GM23248 (cell line): ENCODE measurements at places on chromosomes 5 and 9. TPM values are rescaled to one million over a fixed set of nuclear protein-coding genes. Genes with fewer than 3 reads are reported as not detected.

DNA sequence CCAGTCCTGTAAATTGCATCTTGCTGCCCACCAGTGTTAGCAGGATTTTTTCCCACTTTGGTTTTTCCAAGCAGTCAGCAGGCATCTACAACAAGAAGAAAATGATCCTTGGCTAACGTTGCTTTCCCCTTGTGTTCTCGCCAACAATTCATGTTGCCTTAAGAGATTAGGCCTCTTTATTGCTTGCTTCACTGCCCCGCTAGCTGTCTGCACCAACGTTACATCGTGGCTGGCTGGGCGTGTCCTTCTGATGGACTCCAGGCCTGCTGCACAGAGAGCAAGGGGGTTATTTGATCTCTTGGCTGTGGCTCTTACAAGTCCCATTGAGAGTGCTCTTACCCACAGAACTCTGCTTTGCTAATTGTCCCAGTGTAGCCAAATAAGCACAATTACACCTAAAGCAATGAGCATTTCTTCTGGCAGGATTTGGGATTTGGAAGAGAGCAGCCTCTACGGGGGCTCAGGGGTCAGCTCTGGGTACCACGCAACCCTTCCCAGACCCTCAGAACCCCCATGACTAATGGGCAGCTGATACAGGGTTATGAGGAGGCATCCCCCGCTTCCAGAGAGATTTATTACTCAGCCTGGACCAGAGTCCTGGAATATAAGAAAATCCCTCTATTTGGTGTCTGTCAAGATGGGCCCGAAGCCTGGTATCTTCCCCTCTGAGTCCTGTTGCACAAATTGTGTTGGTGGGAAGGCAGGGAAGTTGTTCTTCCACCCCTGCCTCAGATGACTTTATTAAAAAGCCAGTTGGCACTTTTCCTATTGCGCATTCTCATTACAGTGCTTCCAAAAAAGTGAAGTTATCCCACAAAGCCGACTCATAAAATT is 17.6 kb downstream of the DCANP1 start:
- DNase-seq: no peak

- no peak for DNase-seq
Measured at GRCh38 chr9:133676450-133676849, 40.3 kb downstream of the DBH start.

The BRINP1 gene
- 8.0 and 9.0 TPM in 2 replicates for total RNA-seq

DNA sequence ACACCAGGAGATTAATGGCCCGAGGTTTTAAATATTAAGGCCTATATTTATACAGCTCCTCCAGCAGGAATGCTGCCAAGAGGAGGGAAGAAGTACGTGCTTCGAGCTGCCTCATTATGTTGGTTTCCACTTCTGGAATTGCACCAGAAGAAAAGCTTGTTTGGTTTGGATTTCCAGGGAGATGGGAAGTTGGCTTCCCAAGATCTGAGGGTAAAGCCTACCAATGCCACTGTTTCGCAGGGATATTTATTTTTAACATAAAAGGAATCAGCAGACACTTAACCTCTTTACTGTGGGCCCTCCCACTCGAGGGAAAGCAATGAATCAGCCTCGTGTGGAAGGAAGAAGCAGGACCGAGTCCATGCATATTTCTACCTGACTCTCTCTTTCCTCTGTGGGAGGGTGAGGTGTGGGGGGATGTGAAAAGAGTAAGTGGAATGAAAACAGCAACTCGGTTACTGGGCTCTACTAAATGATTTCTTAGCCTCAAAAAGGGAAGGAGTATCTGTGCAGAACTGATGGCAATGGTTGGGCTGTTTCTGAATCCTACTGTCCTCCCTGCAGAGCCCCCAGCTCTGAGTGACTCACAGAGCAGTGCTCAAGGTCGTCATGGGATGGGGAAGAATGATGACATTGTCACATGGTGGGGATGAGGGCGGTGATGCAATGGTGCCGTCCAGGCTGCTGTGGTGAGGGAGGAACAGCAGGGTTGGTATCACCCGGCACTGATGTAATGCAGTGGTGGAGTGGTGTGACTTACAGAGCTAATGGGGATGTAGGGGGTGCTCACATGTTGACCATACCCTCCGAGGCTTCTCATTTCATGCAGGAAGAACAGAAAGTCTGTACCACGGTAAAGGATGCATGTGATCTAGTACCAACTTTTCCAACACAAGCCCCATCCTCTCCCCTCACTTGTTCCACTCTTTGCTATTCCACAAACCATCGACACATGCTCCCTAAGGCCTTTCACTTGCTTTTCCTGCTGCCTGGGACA is 215.0 kb upstream of the PANK3 start:
- peak; percentile 86 for DNase-seq

The C5orf46 gene
- not detected in 2 replicates for total RNA-seq

The FAM78A gene
- 0.38 and 1.1 TPM in 2 replicates for total RNA-seq

The AJM1 gene
- total RNA-seq: 0.89 and 1.4 TPM in 2 replicates

DNA sequence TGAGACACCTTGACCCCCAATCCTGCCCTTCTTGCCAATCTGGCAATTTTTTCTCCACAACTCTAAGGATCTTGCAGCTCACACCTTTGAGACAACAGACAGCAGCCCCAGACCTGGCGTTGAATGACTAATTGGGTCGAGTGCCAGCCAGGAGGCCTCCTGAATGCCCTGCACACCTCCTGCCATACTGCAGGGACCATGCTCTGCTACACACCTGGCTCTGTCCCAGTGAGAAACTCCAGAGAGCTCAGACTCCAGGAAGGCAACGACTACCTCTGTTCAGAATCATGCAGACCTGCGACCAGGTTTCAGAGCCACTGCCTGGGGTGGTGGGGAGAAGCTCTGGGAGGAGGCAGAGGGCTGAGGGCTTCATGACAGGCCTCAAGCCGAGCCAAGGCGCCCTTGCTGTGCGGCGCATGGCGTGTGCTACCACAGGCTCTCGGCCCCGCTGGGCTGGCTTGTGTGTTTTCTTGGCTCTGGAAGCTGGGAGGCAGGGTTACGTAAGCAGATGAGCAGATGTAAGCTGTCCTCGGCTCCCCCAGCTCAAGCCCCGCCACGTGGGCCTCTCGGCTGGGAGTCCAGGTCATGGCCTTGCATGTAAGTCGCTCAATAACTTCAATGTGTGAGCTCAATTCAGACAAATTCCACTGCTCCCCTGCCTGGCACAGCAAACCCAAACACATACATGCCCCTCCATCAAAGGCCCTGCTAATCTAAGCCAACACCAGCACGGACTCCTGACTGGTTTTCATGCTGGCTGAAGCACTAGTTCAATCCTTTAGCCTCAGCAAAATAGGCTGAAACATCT is 27.5 kb downstream of the B4GALT1 start:
- DNase-seq: peak; percentile 88

The PCDHGA6 gene
- total RNA-seq: 5.4 and 5.8 TPM in 2 replicates

GRCh38 chr9:75833778-75834177 is 56.7 kb upstream of the PCSK5 start:
- DNase-seq: no peak

The CATSPER3 gene
- total RNA-seq: 0.11 TPM in 1 of 2 replicates, not detected in the other

- DNase-seq: peak; percentile 96
Measured at GRCh38 chr9:114385397-114386181, 2.2 kb downstream of the AKNA start.

- no peak for DNase-seq
Measured at GRCh38 chr5:130520211-130520610, 615.9 kb downstream of the CHSY3 start.

DNA sequence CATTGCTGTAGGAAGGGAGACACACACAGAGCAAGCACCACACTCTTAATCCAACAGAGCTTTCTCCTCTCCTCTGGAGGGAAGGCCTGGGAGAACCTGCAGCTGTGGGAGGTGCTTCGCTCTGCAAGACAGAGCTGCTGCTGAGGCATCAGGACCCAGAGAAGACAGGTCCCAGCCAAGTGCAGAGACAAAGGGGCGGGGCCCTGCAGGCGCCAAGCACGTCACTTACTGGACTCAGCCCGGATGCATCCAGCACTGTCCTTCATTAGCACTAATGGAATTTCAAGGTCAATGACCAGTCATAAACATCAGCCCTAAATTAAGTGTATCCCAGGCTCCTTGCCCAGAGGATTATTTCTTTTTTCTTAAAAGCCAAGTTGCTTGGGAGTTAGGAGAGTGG is 337.1 kb upstream of the PANK3 start:
- peak; percentile 70 for DNase-seq

DNA sequence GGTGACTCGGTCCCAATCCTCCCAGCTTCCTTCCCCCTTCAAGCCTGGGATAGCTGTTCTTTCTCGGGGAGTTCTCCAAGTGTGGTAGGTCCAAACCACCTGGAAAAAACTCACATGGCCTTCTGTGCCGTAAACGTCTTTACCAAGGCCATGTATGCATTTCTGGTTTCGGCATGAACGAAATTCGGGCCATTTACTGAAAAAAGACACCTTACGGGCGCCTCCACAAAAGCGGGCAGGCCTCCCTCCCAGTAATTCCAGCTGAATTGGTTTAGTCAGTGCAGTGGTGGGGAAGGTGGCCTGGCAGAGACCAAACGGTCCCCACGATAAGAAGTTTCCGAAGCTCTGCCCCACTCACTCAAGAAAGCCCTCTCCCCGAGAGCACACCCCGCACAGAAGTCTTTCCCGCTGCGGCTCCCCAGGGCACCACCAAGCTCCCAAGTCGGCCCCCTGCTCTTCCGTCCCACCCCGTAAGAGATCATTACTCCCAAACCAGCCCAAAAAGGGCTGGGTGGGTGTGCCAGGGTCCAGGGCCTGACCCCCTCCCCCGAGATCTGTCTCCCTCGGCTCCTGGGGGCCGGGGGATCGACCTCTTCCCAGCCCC is 86.3 kb upstream of the MELK start:
- DNase-seq: peak; percentile 64

The GLRA1 gene
- not detected in 2 replicates for total RNA-seq

DNA sequence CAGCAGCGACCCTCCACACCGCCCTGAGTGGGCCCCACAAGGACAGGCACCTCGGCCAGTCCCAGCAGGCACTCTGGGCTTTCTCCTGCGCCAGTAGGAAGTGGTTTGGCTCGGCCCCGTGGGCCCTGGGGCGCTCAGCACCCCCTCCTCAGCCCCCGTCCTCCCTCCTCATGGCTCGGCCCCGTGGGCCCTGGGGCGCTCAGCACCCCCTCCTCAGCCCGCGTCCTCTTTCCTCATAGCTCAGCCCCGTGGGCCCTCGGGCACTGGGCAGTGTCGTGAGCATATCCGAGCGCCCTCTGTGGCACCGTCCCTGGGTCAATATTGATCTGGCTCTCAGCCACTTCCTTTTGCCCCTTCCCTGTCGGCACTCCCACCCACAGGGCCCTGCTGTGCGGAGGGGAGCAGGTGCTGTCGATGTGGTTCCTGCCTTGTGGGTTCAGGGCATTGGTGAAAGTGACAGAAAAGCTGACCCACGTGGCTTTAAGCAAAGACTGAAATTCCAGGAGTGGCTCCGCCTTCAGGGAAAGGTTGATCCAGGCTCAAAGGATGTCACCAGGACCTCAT is 5.5 kb upstream of the SCGB3A1 start:
- DNase-seq: no peak

DNA sequence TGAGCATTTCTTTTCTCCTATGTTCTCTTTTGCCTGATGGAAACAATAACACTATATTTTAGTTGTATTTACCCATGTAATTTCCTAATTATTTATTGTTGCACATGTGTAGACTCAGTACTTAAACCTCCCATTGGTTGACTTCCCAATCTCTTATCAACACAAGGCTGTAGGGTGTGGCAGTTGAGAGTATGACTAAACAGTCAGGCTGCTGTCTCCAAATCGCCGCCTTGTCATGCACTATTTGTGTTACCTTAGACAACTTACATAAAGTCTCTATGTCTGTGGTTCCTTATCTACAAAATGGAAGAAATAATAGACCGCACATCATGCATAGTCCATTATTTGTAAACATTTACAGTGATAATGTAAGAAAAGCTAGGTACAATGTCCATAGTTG is 68.9 kb upstream of the EFNA5 start:
- DNase-seq: no peak

GRCh38 chr9:126498331-126498730 is 115.4 kb upstream of the LMX1B start:
- no peak for DNase-seq

DNA sequence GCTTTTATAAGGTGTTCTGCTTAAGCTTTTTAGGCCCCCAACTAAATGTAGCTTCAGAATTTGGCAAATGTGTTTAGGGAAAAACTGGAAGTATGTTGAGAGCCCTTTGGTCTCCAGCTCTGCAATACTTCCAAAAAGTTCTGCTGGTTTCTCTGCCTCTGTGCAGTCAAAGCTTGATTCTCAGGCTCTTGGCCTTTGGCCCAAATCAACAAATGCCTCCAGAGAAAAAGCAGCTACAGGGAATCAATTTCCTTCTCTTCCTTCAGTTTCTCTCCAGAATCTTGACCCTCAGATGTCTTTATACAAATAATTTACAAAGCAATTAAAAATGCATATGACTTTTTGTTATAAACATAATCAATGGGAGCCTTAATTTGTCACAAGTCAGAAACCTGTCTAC is 235.7 kb downstream of the COMMD10 start:
- no peak for DNase-seq

- DNase-seq: peak; percentile 66
Measured at GRCh38 chr9:112203536-112203935, 28.4 kb upstream of the SUSD1 start.

- no peak for DNase-seq
Measured at GRCh38 chr9:134369416-134370212, 43.4 kb downstream of the RXRA start.

DNA sequence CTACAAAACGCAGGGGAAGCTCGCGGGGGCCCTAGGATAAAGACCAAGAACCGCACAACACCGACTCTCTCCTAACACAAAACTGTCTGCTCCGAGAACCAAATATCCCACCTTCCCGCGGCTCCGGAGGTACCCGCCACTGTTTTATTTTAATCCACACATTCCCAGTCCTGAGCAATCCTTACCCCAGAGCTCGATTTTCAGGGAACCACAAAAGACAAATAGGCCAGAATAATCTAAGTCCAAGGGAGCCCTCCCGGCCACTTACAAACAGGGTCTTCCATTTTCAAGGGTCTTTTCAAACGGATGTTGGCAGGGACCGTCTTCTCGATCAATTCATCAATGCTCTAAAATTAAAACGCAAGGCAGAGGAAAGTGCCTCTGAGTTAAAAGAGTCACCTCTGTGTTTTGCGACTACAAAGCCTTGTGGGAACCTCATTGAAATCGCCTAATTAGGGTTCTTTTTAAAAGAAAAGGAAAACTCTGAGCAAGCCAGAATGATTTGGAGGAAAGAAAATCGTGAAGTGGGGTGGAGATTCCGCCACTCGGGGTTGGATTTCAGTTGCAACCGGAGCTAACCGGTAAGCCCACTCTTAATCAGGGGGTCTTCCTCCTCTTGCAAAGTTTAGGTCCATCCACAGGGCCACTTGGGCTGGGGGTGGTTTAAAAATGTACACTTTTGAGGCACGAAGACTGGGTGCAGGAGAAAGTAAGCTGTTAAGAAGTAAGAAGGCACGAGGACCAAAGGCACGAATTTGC is 1.0 kb downstream of the GLDC start:
- peak; percentile 10 for DNase-seq

- peak; percentile 94 for DNase-seq
Measured at GRCh38 chr5:120604884-120605283, 140.8 kb downstream of the PRR16 start.

DNA sequence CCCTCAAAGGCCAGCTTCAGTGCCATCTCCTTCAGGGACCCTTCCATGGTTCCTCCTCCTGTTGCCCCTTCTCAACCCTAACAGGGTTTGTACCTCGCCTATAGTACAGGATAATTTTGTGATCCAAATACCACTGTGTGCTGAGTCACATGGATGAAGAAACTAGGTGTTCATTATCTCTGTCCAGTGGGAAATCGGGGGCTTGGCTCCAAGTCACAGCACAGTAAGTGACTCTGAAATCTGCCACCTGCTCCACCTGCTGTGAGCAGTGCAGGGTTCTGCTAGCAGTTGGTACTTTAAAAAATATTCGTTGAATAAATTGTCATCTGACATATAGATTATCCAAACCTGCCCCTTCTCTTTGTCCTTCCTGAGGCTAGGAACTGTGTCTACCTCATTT is 123.2 kb upstream of the OTULINL start:
- no peak for DNase-seq
